LoVo (cell line): ENCODE measurements at places on chromosomes 12 and 14.

DNA sequence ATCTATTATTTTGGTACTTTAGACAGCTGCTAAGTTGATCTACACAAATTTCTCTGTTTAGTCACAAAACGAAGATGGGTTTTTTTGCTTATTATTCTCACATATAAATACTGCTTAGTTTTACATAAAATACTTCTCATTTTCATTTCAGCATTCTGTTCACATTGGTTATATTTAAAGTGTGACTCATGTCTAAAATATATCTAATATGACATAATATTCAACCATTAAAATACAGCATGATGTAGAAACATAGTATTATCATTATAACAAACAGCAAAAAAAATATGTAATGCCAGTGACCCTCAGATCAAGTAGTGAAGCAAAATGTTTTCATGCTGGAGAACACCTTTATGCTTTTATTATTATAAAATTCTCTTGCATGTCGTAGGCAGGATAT, 63.7 kb downstream of the SH2B3 start:
- DNase-seq = no peak

- no peak for DNase-seq
These were observed 58.7 kb upstream of the STK38L start for GRCh38 chr12:27185234-27186021.

DNA sequence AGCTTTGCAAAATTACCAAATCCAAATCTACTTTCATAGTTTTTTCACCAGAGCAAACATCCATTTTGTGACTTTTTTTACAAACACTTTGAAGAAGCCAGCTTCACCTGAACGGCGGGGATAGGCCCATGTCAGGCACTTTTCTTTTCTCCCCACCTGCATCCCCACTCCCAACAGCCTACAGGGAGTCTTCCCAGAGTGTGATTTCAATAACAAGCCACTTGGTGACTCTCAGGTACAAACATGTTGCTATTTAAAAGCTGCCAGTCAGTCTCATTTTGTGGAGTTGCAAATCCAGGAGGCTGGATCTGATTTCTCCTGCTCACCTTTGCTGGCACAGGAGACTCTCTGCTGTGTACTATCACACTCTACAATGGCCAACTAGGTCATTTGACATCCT, 285.5 kb downstream of the KCNH5 start:
- DNase-seq = no peak

DNA sequence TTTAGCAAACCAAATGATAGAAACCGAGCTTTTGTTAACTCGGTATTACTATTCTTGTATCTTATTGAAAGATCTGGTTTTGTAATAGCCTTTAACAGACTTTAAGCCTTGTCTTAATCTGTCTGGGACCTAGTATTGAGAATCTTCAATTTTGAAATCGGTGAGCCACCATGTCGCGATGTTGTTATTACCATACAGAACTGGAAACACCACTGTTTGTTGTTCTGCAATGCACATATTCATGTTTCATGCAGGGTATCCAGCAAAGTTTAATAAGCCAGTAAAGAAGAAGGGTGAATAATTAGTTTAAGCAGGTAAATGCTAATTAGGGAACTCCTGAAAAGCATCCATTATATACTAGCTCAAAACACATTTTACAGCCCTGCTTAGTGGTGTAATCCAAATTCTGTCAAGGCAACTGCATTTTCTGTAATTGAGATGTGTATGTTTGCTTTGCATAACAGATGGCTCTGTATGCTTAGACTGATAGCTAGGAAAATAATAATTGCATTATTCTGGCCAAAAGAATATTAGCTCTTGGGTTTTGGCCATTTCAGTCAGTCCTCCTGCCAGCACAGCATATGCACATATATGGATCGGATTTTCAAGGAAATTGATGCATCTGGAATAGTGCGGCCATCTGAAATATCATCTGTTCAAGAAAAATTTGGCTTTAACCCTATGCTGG, 389.2 kb downstream of the EGLN3 start:
- no peak for DNase-seq

DNA sequence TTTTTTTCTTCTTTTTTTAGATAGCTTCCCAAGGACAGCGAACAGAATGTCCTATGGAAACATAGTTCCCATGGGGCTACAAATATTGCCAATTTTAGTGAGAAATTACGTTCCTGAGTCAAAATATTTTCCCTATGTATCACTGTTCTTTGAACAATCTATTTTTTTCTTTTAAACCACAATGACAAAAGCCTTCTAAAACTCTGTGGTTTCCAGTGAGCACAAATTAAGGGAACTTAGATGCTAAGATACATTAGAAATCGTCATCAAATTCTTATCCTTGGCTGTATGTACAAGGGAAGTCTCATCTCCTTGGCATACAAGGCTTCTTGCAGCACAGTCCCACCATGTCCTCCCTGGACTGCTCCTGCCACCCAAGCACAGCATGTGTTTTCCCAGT, 17.9 kb downstream of the CPM start:
- no peak for DNase-seq

DNA sequence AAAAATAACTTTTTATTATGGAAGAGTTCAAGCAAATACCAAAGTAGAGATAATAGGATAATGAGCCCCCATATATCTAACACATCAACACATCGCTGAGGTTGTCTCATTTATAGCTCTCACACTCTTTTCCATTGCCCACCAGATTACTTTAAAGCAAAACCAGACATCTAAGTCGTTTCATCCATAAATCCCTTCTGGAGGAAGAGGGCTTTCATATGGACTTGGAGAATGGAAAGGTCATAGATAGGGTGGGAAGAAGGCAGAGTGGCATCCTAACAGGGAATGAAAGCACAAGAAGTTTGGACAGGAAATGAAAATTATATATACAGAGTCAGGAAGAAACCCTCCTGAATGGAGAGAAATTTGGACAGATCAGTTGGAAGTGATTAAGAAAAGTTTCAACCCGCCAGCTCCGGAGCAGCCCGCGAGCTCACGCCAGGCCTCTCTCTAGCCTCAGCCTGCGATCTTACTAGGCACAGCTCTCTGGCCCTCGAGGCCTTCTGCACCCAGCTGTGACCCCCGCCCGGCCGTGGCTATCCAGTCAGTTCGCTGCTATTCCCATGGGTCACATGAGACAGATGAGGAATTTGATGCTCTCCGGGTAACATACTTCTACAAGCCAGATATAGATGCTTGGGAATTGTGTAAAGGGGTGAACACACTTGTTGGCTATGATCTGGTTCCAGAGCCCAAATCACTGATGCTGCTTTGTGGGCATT, 48.4 kb upstream of the NID2 start:
- DNase-seq = no peak

DNA sequence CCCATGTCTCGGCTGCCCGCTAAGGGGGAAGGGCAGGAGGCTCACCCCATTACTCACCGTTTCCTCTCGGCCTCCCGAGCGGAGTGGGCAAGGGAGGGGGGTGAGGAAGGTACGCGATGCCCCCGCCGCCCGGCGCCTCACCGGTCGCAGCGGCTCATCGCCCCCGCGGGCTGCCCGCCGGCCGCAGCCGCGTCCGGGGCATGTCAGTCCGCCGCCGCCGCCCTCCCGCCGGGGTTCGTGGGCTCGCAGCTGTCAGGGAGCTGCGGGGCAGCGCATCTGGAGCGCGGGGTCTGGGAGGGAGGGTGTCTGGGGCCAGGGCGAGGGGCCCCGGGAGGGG, 461 bp downstream of the SLC8A3 start:
- DNase-seq = no peak

- DNase-seq = no peak
These were observed 198.7 kb upstream of the EEA1 start for GRCh38 chr12:93127582-93128331.

DNA sequence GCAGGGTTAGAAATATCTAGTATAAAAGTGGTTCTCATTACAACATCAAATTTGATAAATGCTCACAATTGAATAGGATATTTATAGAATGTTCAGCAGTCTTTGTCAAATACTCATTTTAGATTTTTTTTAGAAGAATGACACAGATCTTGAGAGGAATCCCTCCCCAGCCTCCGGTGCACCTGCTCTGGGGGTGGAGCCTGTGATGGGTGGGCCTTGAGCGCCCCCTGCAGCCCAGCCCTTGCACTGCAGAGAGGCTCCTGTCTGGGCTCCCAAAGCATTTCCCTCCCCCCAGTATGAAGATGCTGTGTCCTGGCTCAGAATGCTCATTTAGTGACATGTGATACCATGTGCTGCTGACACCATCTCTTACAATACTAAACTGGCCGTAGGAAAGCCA, 792.3 kb downstream of the TMEM121 start:
- DNase-seq = no peak

DNA sequence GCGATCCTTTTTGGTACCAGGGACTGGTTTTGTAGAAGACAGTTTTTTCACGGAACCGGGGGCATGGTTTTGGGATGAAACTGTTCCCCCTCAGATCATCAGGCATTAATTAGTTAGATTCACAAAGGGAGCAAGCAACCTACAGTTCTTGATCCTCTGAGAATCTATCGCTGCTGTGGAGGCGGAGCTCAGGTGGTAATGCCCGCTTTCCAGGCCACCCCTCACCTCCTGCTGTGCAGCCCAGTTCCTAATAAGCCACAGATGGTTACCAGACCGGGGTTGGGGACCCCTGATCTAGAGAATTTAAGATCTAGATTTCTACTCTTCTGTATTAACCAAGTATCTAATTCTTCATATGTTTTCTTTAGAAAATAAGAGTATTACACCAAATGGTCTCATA, 4.8 kb downstream of the ARHGAP5 start:
- no peak for DNase-seq

- DNase-seq = no peak
These were observed 105.3 kb upstream of the AMN1 start for GRCh38 chr12:31834150-31834549.

GRCh38 chr14:54253195-54253947, 143.4 kb upstream of the CDKN3 start:
- DNase-seq = peak; percentile 90

GRCh38 chr12:58242796-58243630, 301.6 kb downstream of the ATP23 start:
- no peak for DNase-seq

DNA sequence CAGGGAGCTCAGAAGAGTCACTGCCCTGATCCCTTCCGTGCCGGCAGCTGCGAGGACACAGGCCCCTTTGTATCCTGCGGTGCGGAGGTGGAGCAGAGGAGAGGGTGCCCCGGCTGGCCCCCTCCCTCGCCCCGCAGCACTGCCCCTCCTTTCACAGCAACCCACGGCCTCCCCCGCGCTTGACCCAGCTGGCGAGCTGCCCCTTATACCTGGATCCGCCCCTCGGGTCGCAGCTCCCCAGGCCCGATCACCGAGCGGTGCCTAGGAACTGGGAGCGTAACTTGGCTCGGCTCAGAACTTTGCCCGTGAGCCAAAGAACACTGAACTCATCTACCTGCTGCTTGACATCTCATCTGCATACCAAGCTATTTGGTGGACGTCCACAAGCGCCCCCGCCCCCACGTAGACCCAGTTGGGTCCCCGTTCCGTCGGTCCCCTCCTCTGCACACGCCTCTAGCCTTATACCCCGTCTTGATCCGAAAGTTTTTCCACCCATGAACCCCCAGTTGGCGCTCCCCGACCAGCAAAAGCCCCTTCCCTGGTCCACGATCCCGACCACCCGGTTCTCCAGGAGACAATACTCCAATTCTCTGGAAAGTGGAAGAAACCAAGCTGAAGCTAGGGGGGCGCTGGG, 697 bp upstream of the DNAJC14 start:
- DNase-seq = no peak

GRCh38 chr12:131230340-131231031, 276.8 kb downstream of the ADGRD1 start:
- no peak for DNase-seq

DNA sequence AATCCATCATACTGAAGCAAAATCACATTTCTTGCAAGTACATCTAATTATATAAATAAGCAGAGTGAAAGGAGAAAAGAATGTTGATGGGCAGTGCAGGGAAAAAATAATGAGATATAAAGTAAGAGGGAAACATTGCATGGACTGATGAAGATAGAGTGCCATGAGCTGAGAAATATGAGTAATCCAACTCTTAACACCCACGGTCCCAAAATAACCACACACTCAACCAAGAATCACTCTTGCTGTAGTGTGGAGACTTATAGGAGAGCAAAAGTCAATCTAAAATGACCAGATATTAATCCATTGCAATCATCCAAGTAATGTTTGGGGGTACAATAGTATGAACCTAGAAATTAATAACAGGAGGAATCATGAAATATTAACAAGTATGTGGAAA, 40.2 kb downstream of the MYF5 start:
- no peak for DNase-seq

DNA sequence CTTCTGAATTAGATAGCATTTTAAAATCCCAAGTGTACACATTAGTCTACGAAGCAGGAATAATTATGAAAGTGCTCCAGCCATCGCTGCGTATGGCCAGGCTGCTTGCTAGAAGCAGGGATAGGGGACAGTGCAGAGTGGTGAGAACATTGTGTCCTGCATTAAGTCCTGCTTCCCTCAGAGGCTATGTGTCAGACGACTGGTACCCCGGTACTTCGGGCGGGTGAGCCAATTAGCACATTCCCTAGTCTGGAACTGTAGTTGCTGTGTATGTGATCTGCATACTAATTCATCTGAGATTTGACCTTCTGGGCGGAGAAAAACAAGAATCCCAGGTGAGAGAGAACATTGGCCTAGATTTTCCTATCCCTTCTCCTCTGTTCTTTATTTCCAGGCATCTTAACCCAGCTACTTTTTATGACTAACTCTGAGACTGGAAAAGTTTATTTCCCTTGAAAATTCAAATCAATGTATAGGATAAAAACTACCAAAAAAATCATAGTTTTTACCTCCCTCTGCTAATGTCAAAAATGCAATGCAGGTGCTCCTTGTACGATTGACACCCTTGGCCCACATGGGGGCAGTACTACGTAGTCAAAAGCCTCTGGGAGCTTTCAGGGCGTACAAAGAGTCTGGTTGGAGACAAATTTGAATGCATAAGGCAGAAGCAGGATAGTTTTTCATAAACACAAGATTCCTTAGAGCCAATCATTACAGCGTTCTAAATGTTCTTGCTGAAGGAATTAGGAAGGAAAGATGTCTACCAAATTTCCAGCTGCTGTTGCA, 764.3 kb downstream of the NOVA1 start:
- peak; percentile 13 for DNase-seq

DNA sequence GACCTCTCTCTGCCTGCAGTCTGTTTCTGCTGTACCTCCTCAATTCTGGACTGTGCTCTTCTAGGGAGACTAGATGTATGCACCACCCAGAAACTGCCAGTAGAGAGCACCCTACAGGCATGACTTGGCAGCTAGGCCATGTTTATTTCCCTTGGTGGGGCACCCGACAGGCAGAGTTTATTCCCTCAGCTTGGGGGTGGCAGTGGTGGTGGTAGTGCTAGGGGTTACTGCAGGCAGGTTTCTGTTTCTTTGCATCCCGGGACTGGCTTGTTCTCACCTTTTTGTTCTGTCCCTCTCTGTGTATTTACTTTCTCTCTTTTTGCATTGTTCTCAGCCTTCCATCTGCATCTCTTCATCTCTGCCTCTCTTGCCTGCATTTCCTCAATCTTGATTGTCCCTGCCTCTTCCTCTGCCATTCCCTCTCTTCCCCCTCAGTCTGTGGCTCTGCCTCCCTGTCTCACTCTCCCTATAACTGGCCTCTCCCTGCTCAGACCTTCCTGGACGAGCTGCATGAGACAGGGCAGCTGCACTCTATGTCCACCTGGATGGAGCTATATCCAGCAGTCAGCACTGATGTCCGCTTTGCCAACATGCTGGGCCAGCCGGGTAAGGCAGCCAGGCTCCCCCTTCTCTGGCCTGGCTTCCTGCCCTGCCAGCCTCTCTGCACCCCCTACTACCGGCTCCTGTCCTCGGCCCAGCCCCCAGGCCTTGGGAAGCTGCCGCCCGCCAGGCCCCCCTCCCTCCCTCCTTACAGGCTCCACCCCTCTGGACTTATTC, 13.8 kb downstream of the PRPF40B start:
- DNase-seq = no peak
